Right lung (tissue), 10 donors: ENCODE measurements at places on chromosomes 1 and 21. TPM values are rescaled to one million over a fixed set of nuclear protein-coding genes. Genes with fewer than 3 reads are reported as not detected.
A peak's percentile ranks its signal among the peaks of the same experiment; 100 is the strongest.

The LCE3D gene
- polyA plus RNA-seq, result not detected

The RYR2 gene
- polyA plus RNA-seq, result 9.0 TPM

DNA sequence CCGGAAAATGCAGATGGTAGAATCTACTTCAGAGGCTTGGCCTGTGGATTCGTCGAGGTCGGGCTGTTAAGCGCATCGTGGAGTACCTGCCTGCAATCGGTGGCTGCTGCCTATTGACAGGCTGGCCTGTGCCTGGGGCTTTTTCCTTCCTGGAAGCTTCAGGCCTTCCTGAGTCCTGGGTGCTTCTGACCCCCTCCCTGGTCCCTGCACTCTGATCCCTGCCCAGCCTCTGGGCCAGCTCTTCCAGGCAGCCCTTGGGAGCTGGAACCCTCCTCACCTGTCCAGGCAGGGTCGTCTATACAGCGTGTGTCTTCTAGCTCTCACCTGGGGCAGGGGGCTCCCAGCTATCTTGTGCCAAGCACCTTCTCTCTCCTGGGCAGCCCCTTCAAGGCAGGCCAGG lies 40.0 kb upstream of the TNFRSF1B start:
- no peak for DNase-seq

The MYCL gene
- 12.5 TPM for polyA plus RNA-seq

- peak; percentile 67 for DNase-seq
These were observed 56.4 kb downstream of the HLCS start for GRCh38 chr21:36909901-36910561.

DNA sequence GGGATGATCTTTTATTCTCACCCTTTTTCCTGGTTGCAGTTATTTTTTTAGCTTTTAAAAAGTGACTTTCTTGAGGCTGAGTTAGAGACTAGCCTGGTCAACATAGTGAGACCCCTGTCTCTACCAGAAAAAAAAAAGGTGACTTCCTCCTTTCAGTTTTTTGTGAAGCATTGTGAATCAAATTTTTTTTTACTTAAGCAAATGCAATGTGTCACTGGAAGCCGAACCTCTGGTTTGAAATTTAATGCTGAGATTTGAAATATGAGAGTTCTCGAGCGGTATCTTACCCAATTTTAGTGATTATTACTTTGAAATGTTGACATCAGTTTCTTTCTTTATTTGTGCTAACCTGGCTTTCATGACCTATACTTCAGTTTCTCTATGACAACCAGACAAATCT lies 3.6 kb downstream of the CAP1 start:
- DNase-seq, result no peak

The ALPL gene
- polyA plus RNA-seq, result 1.0 TPM

GRCh38 chr1:236458996-236459395 lies 64.8 kb upstream of the LGALS8 start:
- DNase-seq, result no peak

GRCh38 chr1:218494449-218494852 lies 149.3 kb downstream of the TGFB2 start:
- no peak for DNase-seq

DNA sequence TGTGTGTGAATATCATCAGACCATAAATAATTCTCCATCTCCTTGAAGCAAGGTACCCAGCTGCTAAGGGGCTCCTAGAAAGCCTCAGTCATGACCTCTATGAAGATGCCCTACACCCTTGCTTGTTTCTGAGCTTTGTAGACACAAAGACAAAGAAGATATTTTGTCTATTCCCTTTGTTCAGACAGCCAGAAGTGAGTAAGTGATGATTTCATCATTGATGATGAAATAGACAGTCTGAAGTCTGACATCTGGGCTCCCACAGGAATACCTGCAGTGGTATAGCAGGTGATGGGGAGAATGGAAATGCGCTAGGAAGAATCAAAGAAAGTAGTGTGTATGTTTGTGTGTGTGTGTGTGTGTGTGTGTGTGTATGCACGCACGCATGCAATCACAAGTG lies 82.2 kb upstream of the DPT start:
- DNase-seq, result no peak

DNA sequence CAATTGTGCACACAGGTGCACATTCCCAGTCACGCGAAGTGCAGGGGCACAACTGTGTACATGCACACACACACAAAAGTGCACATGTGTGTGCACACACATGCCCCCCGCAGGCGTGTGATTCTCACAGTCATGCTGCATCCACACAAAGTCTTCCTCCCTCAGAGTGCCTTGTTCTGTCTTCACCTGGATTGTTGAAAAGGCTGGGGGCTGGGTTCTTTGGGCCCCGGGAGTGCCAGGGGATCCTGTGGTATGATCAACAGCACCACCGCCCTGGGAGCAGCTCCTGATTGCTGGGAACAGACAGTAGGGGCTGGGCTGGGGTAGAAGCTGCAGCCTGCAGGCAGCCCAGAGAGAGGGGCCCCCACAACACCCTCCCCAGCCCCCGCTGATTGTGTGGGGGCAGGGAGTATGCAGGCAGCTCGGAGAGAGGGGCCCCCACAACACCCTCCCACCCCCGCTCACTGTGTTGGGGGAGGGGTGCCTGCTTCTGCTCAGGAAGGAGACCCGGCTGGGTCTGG lies 3.4 kb downstream of the COL18A1 start:
- no peak for DNase-seq

DNA sequence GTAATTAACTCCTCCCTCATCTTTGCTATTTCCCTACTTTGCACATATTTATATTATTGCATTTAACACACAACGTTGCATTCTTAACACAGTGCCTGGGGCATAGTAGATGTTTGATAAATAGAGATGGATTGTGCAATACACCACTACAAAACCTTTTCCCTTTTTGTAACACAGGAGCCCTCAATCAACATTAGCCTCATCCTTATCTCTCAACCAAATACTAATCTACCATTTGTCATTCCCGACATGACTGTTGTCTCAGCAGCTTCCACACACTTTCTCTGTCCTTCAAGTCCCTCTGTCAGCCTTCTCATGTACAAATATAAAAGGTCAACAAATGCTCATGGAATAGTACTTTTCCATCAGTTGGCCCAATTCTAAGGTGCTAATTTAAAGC lies 78.9 kb upstream of the KCNK2 start:
- no peak for DNase-seq

DNA sequence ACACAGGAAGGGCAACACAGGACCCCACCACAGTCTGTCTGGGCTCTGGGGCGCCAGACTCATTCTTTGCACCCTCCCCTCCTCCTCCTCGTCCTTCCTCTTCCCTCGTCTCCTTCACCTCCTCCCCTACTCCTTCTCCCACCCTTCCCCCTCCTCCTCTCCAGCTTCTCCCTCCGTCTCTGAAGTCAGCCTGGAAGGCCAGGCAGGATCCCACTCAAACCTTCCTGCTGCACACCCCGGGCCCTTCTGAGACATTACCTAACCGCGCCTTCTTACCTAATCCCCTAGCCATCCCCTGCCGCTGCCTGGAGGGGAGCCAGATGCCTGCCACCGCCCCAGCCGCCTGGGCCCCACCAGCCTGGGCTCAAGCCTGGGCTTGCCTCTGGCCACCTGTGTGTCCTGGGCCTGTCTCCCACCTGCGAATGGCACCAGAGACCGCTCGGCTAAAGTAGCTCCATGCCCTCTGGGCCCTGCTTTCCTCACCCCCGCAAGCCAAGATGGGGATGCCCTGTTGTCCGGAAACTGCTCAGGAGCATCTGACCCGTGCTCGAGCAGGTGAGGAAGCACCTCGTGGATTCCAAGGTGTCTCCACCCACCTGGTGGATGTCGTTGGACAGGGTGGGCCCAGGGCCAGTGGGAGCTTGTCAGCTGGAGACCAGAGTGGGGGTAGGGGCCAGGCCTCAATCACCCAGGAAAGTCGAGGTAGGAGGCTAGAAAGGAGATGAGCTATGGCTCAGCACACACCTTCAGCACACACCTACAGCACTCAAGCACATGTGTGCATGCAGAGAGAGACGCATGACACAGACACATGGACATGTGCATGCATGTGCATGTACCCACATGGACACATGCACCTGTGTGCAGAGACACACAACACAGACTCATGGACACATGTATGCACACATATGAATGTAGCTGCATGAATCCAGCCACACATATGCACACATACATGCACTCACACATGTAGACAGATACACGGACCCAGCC lies 31.9 kb downstream of the WNT9A start:
- no peak for DNase-seq

GRCh38 chr1:242086706-242087105 lies 87.8 kb upstream of the MAP1LC3C start:
- no peak for DNase-seq

GRCh38 chr21:36615274-36615964 lies 83.5 kb upstream of the SIM2 start:
- no peak for DNase-seq

DNA sequence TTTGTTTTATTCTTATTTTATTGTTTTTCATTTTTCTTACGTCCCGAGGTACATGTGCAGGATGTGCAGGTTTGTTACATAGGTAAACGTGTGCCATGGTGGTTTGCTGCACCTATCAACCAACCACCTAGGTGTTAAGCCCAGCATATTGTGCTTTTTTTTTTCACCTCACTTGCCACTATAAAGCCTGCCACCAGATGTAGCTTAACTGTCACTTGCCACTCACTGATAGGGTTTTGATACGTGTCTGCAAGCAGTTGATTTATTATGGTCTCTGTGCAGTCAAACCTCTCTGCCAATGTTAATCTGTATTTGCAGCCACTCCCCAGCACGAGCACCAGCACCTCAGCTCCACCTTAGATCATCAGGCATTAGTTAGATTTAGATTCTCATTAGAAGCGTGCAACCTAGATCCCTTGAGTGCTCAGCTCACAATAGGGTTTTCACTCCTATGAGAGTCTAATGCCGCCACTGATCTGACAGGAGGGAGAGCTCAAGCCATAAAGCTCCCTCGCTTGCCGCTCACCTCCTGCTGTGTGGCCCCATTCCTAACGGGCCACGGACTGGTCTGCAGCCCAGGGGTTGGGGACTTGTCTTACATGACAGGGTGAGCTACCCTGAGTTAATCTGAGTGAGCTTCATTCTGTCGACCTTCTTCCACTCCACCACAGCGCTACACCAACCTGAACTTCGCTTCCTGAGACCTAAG lies 17.9 kb upstream of the ABCG1 start:
- no peak for DNase-seq

The CAMTA1 gene
- polyA plus RNA-seq, result 48.5 TPM

GRCh38 chr1:213274140-213274539 lies 223.1 kb downstream of the RPS6KC1 start:
- DNase-seq, result no peak

DNA sequence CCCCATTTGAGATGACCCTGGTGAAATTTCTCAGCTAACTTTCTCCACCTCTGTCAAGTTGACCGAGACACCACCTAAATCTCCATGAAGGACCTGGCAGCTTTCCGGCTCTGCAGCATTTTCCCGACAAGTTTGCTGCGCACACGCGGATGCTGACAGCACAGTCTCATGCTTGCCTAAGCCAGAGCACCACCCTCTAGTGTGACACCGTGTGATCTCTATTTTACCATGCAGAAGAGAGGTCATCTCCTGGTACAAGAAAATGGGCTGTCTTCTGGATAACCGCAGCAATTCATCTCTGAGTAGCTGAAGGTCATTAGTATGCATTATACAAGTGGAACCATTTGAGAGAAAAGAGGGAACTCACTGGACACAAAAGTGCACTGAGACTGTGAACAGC lies 38.9 kb upstream of the H6PD start:
- DNase-seq, result no peak

- DNase-seq, result no peak
These were observed 119.6 kb downstream of the HUNK start for GRCh38 chr21:31992391-31992790.

DNA sequence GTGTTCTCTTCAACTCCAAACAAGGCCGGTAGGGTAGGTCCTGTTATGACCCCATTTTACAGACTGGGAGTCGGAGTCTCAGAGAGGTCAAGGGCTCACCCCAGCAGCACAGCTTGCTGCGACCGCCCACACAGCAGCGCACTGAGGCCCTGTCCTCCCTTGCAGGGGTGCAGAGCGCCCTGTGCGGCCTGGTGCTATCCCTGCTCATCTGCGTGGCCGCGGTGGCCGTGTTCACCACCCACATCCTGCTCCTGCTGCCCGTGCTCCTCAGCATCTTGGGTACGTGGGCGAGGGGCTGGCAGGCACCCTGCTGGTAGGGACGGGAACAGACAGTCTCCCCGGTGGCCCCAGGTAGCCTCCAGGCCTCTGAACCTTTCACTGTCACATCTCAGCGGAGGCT lies 55.9 kb downstream of the DISP3 start:
- DNase-seq, result no peak

The DMBX1 gene
- not detected for polyA plus RNA-seq

DNA sequence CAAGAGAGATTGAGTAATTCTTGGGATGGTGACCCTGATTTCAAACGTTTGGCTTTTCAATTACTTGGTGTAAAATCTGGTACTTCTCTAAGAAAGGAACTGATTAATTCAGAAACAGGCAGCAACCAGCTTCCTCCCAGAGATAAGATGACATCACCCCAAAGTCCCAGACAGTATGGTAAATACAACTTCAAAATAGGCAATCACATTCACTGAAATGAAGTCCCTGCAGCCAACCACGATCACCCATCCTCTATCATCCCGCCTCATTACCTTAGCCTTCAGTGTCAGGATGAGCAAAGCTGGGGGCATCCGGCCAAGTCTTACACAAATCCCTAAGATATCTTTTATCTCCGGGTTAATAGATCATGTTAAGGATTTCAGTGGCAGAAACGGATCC lies 26.4 kb upstream of the RUNX1 start:
- DNase-seq, result peak; percentile 20

DNA sequence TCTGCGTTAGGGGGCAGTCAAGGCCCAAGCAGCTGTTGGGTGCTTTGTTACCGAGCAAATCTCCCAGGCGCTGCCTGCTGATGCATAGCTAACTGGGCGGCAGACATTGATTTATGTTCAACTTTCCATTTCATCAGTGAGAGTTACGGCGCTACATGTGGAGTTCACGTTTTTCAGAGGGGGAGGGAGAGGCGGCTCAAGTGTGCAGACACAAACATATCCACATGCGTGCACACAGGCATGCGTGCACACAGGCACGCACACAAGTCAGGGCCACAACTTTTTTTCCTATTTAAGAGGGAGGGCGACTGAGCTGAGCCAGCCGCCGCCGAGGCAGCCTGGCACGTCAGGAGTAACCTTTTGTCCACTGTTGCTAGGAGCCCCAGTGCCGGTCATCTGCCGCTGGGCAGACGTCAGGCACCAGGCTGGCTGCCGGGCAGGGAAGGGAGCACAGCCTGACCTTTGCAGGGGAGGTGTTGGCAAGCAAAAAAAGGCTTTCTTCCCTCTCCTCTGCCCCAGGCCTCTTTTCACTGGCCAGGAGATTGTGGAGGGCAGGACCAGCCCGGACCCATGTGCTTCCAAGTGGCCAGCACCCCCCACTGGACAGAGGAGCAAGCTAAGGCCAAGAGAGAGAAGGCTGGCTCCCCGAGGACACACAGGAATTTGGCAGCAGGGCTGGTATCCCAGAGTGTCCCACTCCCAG lies 73.3 kb downstream of the MRPL37 start:
- peak; percentile 85 for DNase-seq
